Fibroblast of the aortic adventitia (primary cell): ENCODE measurements at places on chromosomes 3 and 15.

DNA sequence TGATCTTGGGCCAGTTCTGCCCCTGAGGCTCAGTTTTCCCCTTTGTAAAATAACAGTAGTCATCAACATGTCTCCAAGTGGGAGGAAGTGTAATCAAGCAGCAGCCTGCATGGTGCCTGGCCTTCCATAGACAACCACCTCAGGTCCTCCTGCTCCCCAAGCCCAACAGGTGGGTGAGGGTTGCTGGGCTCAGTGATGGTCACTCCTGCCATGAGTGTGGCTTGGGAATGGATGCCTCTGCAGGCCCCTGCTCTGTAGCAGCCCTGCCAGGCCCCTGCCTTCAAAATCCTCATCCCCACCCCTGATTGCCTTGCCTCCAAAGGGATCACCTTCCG lies 59.1 kb upstream of the SLC6A1 start:
- no peak for DNase-seq

- DNase-seq = no peak
Observed at GRCh38 chr3:103134023-103134724, 699.4 kb downstream of the ZPLD1 start.

DNA sequence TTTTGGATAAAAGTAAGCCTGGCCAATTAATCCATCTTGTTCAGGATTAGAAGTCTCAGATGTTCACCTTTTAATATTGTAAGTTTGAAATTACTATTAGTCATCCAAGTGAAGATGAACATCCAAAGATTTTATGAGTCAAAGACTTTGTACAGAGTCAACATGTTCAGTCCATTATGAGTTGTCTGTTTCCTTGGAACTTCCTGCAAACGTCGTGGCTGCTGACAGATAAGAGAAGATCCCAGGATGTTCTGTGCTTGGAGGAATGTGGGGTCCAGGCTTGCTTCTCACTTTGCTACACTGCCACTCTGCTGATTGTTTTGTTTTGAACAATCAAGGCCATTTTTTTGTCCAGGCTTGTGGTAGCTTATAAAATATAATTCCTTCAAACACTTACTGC lies 74.3 kb upstream of the SLCO2A1 start:
- DNase-seq = no peak

GRCh38 chr15:79431636-79432344 lies at the start of gene MINAR1:
TSS of gene MINAR1 (plus strand) at chr15:79432336. CDS start at chr15:79456148, 23,812 bp downstream.
- DNase-seq = peak; percentile 33

- DNase-seq = no peak
Observed at GRCh38 chr15:100334015-100334414, 7.8 kb downstream of the ADAMTS17 start.
